ENCODE measurements at places on chromosomes 1 and 21. TPM values are rescaled to one million over a fixed set of nuclear protein-coding genes. Genes with fewer than 3 reads are reported as not detected.

The ERICH3 gene
- not detected for total RNA-seq

DNA sequence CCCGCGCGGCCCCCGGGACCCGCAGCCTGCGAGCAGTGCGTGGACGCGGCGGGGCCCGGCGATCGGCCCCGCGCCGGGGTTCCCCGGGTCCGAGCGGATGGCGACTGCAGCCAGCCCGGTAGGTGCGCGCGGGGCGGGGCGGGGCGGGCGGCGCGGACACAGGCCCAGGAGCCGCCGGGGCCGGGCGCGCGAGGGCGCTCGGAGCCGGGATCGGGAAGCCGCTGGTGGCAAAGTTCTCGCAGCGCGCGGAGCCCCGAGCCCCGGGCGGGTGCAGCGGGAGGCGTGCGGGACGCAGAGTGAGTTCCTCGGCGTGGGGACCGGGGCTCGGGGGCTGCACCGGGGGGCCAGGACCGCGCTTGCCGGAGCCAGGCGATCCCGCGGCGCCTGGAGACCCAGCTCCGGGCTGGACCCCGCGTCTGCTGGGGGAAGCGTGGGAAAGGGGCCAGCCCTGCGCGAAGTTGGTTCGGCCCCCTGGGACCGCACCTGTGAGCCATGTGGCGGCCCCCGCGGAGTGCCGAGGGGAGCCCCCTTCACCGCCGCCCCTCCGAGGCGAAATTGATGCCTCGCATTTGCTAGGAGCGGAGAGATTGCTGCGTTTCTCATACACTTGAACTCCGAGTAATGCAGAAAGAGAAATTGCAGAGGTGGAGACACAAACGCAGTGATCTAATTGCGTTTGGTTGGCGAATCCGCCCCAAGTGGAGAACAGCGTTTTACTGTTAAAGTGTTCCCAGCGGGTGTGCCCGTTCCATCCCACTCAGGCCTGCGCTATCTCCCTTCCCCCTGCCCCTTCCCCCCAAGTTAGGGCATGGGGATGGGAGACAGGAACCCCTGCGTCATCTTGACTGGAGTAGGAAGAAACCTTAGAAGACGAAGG, 228.9 kb upstream of the TMEM51 start:
- peak; percentile 68 for DNase-seq
- peak overlapping the region; percentile 70 for H3K4me3 ChIP-seq
- no peaks in the 10 kb centered on the region for H3K36me3 ChIP-seq
- H3K27me3 ChIP-seq: peaks cover 46% of the 10 kb centered on the region
- H3K4me1 ChIP-seq: peaks cover 9% of the 10 kb centered on the region
- no peak overlapping the region for H3K27ac ChIP-seq

DNA sequence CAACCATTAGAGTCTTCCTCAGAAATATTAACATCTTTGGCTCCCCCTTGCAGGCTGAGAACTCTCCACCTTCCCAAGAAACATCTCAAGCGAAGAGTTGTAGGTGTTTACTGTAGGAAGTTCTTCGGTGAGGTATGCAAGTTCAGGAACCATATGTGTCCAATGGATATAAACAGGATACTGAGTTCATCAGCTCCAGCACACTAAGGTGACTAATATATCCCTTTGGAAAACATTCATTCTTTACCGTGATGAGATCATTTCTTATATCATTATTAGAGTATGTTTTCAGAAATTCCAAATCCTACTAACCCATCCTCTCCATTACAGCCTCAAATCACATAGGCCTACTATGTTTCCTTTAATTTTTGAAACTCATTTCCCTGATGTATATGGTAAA, 37.3 kb upstream of the PRMT6 start:
- H3K27ac ChIP-seq: no peak overlapping the region
- no peaks in the 10 kb centered on the region for H3K27me3 ChIP-seq
- H3K4me1 ChIP-seq: no peaks in the 10 kb centered on the region
- DNase-seq: no peak

DNA sequence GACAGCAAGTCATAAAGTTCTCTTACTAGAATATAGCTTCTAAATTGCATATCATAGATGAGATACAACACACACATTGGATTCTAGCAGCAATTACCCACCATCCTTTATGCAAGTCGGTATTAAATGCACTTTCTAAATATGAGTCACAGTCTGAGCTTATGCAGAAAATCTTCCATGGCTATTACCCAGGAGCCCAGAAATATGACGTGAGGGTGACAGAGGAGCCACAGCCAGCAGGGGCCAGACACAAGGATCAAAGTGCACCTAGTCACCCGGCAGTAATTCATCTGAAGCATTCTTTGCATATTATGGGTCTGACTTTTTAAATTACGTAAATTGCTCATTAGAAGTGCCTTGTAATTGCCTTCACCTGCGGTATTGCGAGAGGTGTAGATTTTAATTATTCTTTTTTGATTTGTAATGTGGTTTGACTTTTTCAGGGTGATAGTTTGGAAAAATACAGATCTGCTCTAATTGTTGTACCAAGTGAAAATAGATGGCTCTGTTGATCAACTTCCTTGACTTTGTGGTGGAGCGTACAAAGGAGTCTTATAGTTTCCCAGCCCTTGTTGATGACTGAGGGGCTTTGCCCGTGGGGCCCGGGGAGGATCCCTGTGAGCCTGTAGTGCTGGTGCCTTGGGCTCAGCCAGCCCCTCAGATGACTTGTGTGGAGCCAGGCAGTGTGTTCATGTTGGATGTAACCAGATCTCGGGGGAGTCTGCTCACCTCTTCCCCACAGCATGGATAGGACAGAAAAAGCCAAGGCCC, 470.0 kb upstream of the VAMP3 start:
- DNase-seq: peak; percentile 22
- H3K36me3 ChIP-seq: no peaks in the 10 kb centered on the region
- peaks cover 6% of the 10 kb centered on the region for H3K27me3 ChIP-seq
- H3K4me1 ChIP-seq: no peaks in the 10 kb centered on the region
- no peak overlapping the region for H3K4me3 ChIP-seq

GRCh38 chr1:247317702-247318101, 14.0 kb downstream of the ZNF496 start:
- no peaks in the 10 kb centered on the region for H3K27me3 ChIP-seq
- H3K27ac ChIP-seq: no peak overlapping the region
- DNase-seq: no peak
- no peak overlapping the region for H3K4me3 ChIP-seq

GRCh38 chr1:41773144-41773591, 145.6 kb downstream of the HIVEP3 start:
- H3K27me3 ChIP-seq: no peaks in the 10 kb centered on the region
- peaks cover 4% of the 10 kb centered on the region for H3K36me3 ChIP-seq
- DNase-seq: no peak
- no peak overlapping the region for H3K27ac ChIP-seq
- H3K4me3 ChIP-seq: no peak overlapping the region

- peaks cover 33% of the 10 kb centered on the region for H3K36me3 ChIP-seq
- H3K4me3 ChIP-seq: no peak overlapping the region
- H3K27ac ChIP-seq: peak overlapping the region; percentile 10
- DNase-seq: no peak
- H3K4me1 ChIP-seq: peaks cover 9% of the 10 kb centered on the region
These were observed 7.9 kb downstream of the TRIM46 start for GRCh38 chr1:155181371-155182051.

- no peak overlapping the region for H3K27ac ChIP-seq
- H3K4me1 ChIP-seq: peaks cover 9% of the 10 kb centered on the region
- no peak for DNase-seq
These were observed 41.2 kb downstream of the TMEM200B start for GRCh38 chr1:29082519-29082918.

The PRPF38B gene
- total RNA-seq: 90.3 TPM

GRCh38 chr1:170583186-170583585, 51.2 kb downstream of the GORAB start:
- H3K27me3 ChIP-seq: peaks cover 7% of the 10 kb centered on the region
- DNase-seq: no peak
- H3K4me3 ChIP-seq: no peak overlapping the region
- H3K27ac ChIP-seq: no peak overlapping the region
- no peaks in the 10 kb centered on the region for H3K36me3 ChIP-seq
- peaks cover 2% of the 10 kb centered on the region for H3K4me1 ChIP-seq

The ACTN2 gene
- 0.44 TPM for total RNA-seq

DNA sequence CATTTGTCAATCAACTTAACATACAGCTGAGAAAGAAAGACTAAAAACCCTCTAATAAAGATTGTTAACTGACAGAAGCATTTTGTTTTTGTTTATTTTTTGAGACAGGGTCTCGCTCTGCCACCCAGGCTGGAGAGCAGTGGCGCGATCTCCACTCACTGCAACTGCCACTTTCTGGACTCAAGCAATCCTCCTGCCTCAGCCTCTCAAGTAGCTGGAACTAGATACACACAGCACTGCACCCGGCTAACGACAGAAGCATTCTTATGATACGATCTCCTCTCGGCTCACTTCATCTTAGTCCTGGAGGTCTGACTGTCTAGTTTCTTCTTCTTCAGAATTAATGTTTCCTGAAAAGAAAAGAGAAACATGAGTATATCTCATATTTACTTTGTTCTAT, 23.5 kb downstream of the RSPH1 start:
- H3K4me3 ChIP-seq: no peak overlapping the region
- peaks cover 6% of the 10 kb centered on the region for H3K4me1 ChIP-seq
- DNase-seq: no peak
- H3K27me3 ChIP-seq: peaks cover 6% of the 10 kb centered on the region
- no peak overlapping the region for H3K27ac ChIP-seq
- H3K36me3 ChIP-seq: no peaks in the 10 kb centered on the region

DNA sequence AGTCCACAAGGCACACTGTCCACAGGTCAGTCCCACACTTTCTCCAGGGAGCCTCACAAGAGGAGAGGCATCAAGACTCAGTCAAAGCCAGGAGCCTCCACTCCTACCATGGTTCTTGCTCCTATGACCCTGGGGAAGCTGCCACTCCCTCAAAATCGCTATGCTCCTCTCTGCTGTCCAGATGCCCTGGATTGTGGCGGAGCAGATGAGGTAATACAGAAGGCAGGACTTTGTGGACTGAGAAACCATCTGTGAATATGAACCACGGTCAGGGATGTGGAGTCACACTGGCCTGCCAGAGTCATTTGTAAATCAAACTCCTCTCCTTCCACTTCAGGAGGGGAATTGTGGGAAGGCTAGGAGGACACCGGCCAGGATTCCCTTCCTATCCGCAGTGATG, 20.6 kb downstream of the VWA5B1 start:
- no peaks in the 10 kb centered on the region for H3K4me1 ChIP-seq
- H3K36me3 ChIP-seq: no peaks in the 10 kb centered on the region
- DNase-seq: no peak
- no peak overlapping the region for H3K27ac ChIP-seq
- no peak overlapping the region for H3K4me3 ChIP-seq

DNA sequence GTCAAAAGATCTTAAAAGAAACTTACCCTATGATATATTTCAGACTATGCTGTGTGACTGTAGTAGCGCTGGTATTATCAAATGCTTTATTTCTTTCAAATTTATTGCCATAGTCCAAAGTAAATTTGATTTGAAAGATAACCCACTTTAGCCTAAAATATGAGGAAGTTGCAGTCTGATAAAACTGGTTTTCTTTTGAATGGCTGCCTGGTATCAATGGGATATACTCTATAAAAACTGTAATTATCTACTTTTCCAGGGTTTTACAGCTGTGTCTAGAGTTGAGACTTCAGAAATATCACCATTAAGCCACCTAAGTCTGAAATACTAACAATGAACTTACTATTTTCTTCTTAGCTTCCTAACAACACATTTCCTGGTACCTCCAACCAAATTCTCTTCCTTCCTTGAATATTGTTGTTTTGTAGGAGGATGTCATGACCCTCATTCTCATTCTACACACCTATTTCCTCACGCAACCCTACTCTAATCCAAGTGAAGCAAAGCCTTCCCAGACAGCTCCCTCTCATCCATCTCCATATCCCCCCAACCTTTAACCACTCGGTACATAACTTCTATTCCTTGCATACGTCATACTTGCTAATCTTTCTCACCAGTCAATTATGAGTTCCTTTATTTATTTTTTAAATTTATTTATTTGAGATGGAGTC, 17.0 kb downstream of the KDM5B start:
- peaks cover 17% of the 10 kb centered on the region for H3K36me3 ChIP-seq
- no peak overlapping the region for H3K4me3 ChIP-seq
- H3K27me3 ChIP-seq: no peaks in the 10 kb centered on the region
- peaks cover 18% of the 10 kb centered on the region for H3K4me1 ChIP-seq
- no peak for DNase-seq

- DNase-seq: peak; percentile 78
- H3K36me3 ChIP-seq: no peaks in the 10 kb centered on the region
- H3K4me3 ChIP-seq: peak overlapping the region; percentile 44
- peak overlapping the region; percentile 12 for H3K27ac ChIP-seq
- peaks cover 23% of the 10 kb centered on the region for H3K4me1 ChIP-seq
- peaks cover 25% of the 10 kb centered on the region for H3K27me3 ChIP-seq
These were observed 31.6 kb downstream of the VWA5B1 start for GRCh38 chr1:20322081-20322824.

- no peaks in the 10 kb centered on the region for H3K27me3 ChIP-seq
- no peak overlapping the region for H3K4me3 ChIP-seq
- no peak overlapping the region for H3K27ac ChIP-seq
These were observed 107.8 kb downstream of the PLPPR5 start for GRCh38 chr1:98896711-98897445.

The CYP4Z1 gene
- total RNA-seq: not detected

DNA sequence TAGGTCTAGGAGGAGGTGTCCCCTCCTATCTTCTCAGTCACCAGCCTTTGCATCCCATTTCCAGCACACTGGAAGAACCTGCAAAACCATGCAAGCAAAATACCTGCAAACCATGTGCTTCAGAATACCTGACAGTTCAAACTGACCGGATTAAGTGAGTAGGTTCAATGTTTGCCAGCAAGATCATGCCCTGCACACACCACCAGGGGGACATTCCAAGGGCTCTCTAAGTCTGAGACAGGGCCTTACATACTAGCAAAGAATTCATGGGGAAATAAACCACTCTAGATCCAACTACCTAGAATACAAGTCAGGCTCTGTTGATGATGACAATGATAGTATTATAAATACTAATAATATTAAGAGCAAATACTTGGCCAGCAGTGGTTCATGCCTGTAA, 27.6 kb downstream of the INPP5B start:
- peaks cover 11% of the 10 kb centered on the region for H3K4me1 ChIP-seq
- H3K27me3 ChIP-seq: no peaks in the 10 kb centered on the region
- no peak overlapping the region for H3K27ac ChIP-seq
- no peak overlapping the region for H3K4me3 ChIP-seq

The CFHR1 gene
- not detected for total RNA-seq

DNA sequence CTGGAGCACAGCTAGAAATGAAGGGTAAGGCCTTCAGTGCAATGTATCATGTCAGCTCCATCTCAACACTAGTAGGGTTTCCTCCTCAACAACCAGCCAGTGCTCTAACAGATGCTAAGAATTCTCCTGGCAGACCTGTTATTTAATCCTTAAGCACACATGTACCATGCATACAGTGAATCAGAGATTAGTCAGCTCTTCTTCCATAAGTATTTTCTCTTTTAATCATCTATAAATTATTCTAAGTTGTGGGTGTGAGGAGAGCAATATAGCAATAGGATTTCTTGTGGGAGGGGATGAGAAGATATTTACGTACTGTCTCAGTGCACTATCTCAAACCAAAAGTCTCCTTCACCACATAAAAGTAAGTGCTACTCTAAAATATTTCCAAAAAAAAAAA, 95.3 kb downstream of the COP1 start:
- no peak overlapping the region for H3K4me3 ChIP-seq
- H3K4me1 ChIP-seq: peaks cover 9% of the 10 kb centered on the region
- H3K27me3 ChIP-seq: no peaks in the 10 kb centered on the region
- DNase-seq: no peak
- H3K27ac ChIP-seq: no peak overlapping the region

The ERG gene
- total RNA-seq: 0.14 TPM

GRCh38 chr1:82317671-82318070, 516.9 kb downstream of the ADGRL2 start:
- no peak overlapping the region for H3K27ac ChIP-seq
- H3K4me3 ChIP-seq: no peak overlapping the region
- no peaks in the 10 kb centered on the region for H3K36me3 ChIP-seq

GRCh38 chr1:207903767-207904166, 7.2 kb downstream of the CD34 start:
- DNase-seq: no peak
